ENCODE measurements at places on chromosomes 3 and 15. TPM values are rescaled to one million over a fixed set of nuclear protein-coding genes. Genes with fewer than 3 reads are reported as not detected.

Gene IFRD2
- 38.9 TPM for total RNA-seq

Gene ZCWPW2
- 1.8 TPM for total RNA-seq

Gene INKA1
- total RNA-seq, result 7.9 TPM

Gene DLEC1
- total RNA-seq, result 0.17 TPM

Gene TIPIN
- 11.9 TPM for total RNA-seq

Gene ZNF662
- total RNA-seq, result not detected

DNA sequence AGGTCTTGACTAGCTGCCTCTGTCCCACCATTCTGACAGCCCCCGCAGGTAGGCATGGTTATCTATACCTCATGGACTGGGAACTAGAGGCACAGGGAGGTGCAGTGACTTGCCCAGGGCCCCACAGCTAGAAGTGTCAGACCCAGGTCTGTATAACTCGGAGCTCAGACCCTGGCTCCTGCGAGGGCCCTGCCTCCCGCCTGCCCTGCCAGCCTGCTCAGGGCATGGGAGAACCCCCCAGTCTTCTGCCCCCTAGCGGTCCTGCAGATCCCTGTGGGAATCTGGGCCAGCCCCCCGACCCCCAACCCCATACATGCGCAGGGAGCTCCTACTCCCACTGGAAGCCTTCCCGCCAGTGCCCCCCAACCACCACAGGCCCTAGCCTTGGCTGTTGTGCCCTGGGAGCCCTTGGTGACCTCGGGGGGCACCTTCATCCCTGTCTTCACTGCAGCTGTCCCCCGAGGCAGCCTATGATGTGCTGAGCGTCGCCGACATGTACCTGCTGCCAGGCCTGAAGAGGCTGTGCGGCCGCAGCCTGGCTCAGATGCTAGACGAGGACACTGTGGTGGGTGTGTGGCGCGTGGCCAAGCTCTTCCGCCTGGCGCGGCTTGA, 6.9 kb downstream of the ABTB1 start:
- no peaks in the 10 kb centered on the region for H3K27me3 ChIP-seq
- H3K36me3 ChIP-seq, result peaks cover 5% of the 10 kb centered on the region
- H3K27ac ChIP-seq, result no peak overlapping the region
- H3K4me1 ChIP-seq, result peaks cover 10% of the 10 kb centered on the region

DNA sequence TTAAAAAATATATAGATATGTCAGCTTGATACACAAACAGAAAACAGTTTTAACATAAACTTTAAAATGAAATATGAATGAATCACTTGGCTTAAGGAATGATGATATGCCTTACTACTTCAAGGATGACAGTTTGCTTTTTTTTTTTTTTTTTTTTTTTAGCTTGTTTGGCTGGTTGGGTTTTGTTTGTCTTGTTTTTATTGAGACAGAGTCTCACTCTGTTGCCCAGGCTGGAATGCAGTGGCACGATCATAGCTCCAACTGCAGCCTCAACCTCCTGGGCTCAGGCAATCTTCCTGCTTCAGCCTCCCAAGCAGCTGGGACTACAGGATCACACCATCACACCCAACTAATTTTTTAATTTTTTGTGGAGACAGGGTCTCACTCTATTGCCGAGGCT, 14.5 kb downstream of the LRRC2 start:
- H3K27me3 ChIP-seq, result no peaks in the 10 kb centered on the region
- peaks cover under 1% of the 10 kb centered on the region for H3K4me1 ChIP-seq
- H3K36me3 ChIP-seq, result no peaks in the 10 kb centered on the region

DNA sequence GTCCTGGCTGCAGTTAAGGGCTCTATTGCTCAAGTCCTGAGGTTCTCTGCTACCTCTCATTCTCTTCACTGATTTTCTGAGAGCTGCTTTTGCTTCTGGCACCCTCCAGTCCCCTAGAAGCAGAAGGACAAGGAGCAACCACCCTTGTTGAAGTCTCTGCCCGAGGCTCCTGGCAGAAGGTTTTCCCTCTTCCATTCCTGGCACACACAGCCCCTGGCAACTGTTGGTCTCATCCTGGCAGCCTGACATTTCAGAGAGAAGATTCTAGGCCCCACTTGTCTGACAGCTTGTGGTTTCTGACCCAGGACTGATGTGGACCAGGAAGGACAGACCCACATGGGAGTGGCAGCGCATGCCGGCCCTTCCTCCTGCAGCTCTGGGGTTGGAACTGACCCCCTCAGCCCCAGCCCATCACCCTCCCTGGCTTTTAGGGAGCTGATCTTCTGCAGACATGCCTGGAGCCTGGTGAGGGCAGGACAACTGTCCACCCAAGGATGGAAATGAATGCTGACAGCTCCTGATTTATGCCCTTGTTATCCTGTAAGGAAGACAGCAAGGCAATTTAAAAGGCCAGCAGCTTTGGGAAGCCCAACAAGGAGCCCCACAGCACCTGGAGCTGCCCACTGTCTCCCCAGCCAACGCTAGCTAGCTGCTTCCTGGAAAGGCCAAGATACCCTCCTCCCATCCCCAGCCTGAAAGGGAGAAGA, 13.0 kb upstream of the NTRK3 start:
- no peaks in the 10 kb centered on the region for H3K4me1 ChIP-seq
- H3K27ac ChIP-seq, result no peak overlapping the region
- peak; percentile 74 for DNase-seq
- peaks cover 45% of the 10 kb centered on the region for H3K27me3 ChIP-seq
- no peaks in the 10 kb centered on the region for H3K36me3 ChIP-seq
- no peak overlapping the region for H3K4me3 ChIP-seq

- no peak for DNase-seq
- peaks cover 14% of the 10 kb centered on the region for H3K27me3 ChIP-seq
- no peak overlapping the region for H3K4me3 ChIP-seq
- H3K4me1 ChIP-seq, result no peaks in the 10 kb centered on the region
Measured at GRCh38 chr3:69594286-69594685, 145.0 kb upstream of the MITF start.

DNA sequence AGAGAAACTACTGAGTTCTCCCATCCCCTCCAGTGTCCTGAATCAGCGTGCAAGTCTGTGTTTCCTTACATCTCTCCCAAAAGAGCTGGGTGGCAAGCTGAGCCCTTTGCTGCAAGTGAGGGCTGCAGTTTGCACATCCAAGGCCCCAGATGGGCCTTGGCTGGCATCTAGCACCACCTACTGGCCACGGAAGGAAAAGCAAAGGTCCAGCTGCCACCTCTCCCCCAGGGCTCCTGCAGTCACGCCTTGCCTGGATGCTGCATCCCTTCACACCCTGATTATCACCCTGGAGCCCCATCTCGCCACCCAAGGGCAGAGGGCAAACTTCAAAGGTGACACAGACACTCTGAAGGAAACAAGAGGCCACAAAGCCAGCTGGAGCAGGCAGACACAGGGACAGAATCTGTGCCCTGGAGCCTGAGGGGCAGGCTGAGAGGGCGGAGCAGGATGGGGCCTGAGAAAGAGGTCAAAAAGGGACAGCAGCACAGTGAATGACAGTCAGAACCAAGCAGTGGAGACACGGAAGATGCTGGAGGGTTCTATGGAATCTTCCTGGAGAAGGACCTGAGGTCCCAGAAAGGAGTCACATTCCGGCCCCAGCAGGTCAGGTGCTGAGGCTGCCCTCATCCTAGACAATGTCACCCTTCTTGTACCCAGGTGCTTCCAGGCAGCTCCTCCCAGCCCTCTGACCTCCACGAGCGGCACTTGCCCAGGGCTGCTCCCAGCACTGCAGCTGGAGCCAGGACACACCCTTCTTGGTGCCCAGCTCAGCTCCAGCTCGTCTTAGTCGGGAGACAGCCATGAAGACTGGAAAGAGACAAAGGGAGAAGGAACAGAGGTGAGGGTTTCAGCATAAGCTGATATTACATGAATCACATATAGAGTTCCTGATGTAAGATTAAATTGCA, 18.3 kb upstream of the NTRK3 start:
- DNase-seq, result no peak
- no peak overlapping the region for H3K4me3 ChIP-seq
- H3K27me3 ChIP-seq, result peaks cover 35% of the 10 kb centered on the region
- H3K36me3 ChIP-seq, result no peaks in the 10 kb centered on the region
- no peaks in the 10 kb centered on the region for H3K4me1 ChIP-seq

- peaks cover 35% of the 10 kb centered on the region for H3K4me1 ChIP-seq
- H3K27me3 ChIP-seq, result peaks cover 14% of the 10 kb centered on the region
- no peak for DNase-seq
- H3K4me3 ChIP-seq, result no peak overlapping the region
- H3K36me3 ChIP-seq, result no peaks in the 10 kb centered on the region
- no peak overlapping the region for H3K27ac ChIP-seq
Measured at GRCh38 chr15:43251185-43251870, 15.4 kb downstream of the TGM5 start.

DNA sequence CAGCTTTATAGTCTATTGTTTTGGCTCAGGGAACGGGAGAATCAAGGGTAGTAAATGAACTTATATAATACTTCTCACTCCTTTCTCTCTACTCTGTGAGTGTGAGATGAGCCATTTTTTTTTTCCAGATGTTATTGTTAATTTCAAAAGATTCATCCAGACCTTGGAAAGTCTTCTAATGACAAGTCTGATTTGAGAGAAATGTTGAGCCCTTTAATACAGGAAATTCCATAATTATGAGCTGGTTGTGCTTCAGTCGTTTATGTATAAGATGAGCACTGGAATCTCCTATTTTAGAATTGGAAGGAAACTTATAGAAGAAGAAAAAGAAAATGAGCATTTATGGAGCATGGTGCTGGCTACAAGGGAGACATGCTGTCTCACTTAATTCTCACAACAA, 92.0 kb downstream of the FBN1 start:
- H3K36me3 ChIP-seq, result peaks cover 21% of the 10 kb centered on the region
- peaks cover 100% of the 10 kb centered on the region for H3K4me1 ChIP-seq
- H3K4me3 ChIP-seq, result peak overlapping the region; percentile 29
- DNase-seq, result no peak

GRCh38 chr15:79673416-79674123, 223.2 kb downstream of the MTHFS start:
- H3K27ac ChIP-seq, result peak overlapping the region; percentile 84
- H3K4me1 ChIP-seq, result peaks cover 23% of the 10 kb centered on the region
- H3K27me3 ChIP-seq, result no peaks in the 10 kb centered on the region
- H3K36me3 ChIP-seq, result no peaks in the 10 kb centered on the region
- H3K4me3 ChIP-seq, result peak overlapping the region; percentile 23
- DNase-seq, result no peak

Data from chondrocyte (in vitro differentiated cells).